Suppressor macrophage (primary cell): ENCODE measurements at places on chromosomes 13 and 19.

DNA sequence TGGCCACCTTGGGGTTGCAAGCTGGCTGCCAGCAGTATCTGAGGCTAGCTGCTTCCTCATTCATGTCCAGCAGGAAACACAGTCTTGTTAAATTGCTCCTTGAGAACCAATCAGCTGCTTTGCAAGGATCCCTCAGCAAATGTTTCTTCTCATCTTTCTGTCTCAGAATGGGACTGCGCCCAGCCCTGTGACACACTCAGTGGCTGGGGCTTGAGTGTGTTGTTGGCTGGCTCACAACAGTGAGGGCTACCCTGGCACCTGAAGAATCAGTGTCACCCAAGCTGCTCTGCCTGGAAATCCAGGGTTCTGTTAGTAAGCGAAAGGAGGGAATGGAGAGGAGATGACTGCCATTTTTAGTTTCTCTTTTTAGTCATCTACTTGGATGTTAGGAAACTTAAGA lies 317.2 kb downstream of the DCT start:
- no peak for DNase-seq

- DNase-seq: no peak
Observed at GRCh38 chr13:44340508-44340907, 33.1 kb upstream of the SERP2 start.

DNA sequence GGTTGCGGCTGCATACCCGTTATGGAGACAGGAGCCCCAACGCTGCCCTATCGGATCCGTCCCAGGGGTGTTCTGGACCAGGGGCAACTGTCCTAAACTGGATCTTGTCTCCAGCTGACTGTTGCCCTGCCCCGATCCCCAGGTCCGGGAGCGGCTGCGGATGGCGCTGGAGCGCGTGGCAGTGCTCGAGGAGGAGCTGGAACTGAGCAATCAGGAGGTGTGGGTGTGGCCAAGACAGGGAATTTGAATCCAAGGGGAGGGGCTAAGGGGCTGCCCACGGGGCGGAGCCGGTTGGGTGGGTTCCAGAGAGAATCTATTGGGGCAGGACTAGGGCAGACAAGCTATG lies 9.9 kb downstream of the PPFIA3 start:
- DNase-seq: no peak

DNA sequence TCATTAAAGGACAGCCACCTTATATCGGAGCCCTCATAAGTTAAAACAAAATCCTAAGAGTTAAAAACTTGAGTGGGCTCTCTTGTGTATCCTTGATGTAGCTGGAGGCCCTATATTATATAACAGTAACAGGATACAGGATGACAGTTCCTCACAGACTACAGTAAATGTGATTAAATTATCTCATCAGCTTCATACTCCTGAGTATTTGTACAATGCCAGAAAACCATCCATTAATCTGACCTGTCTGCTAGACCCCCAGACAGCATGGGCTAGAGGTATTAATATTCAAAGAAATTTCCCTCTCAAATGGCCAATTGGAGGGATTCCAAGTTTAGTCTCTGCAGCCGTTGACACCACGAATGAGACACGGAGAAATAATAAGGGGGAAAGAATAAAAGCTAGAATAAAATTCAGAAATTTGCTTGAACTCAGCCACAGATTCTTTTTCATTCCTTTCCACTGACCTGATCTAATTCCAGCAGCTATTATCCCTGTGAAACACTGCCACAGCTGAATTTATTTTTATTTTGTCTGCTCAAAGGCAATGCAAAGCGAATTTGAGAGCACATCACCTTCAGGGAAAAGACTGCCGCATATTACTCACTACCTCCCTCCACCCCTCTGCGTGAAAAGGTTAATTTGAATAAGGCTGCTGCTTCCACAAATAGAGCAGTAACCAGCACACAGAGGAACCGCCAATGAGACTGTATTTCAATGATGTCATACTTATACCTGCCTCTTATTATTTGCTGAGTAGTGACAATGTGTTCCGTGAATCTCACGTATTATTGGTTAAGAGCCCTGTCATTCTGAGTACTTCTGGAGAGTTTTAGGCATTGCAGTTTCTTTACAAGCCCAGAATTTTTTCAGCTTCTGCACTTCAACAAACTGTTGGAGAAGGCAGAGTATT lies 155.9 kb upstream of the KLF12 start:
- peak; percentile 44 for DNase-seq

DNA sequence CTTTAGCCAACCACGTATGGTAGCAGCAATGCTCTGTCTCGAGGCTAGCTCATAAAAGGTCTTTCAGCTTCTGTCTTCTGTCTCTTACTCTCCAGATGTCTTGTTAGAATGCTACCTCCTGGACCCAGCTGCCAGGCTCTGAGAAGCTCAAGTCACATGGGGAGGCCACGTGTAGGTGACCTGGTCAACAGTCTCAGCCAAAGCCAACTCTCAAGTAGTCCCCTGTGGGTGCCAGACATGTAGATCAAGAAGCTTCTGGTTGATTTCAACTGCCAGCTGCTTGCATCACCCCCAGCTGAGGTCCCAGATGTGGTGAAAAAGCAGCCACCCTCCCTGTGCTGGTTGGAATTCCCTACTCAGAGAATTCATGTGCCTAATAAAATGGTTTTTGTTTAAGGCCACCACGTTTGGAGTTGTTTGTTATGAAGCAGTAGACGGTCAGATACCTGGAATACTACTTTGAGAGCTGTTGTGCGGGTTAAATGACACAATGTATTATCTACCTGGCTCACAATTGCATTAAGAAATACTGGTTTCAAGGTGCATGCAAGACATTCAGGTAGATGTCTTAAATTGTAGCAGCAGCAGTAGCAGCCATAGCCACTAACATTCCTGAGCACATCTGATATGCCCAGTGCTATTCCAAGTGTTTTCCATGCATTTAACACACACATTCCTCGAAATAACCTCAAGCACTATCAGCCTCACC lies 131.0 kb upstream of the RFC3 start:
- no peak for DNase-seq

GRCh38 chr19:3632739-3633558 lies 6.4 kb upstream of the CACTIN start:
- DNase-seq: no peak

DNA sequence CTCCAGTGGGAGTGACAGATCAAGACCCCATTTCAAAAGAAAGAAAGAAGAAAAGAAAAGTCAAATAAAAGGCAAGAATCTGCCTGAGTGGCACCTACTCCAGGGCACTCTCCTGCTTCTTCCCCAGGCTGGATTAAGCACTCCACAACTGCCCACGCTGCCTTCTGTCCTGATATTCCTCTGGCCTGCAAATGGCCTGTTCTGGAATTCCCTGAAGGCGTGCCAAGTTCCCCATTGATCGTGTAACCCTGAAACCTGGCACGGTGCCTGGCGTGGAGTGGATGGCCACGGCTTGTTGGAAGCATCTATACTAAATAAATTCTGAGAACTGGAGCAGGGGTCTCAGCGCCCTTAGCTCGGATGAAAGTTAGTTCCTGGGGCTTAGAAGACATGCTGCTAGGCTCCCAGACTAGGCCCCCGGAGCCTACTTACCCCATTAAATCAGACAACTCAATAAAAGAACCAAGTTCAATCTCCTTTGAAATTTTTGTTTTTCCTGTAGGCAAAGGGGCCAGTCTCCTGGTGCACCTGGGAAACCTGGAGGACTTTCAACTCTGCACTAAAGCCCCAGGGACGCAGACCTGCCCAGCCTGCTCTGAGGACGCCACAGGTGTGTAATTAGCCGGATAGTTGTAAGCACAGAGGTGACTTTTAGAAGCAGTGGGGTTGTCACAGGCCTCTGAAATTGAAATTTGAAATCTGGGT lies 21.9 kb downstream of the ANKRD27 start:
- no peak for DNase-seq

DNA sequence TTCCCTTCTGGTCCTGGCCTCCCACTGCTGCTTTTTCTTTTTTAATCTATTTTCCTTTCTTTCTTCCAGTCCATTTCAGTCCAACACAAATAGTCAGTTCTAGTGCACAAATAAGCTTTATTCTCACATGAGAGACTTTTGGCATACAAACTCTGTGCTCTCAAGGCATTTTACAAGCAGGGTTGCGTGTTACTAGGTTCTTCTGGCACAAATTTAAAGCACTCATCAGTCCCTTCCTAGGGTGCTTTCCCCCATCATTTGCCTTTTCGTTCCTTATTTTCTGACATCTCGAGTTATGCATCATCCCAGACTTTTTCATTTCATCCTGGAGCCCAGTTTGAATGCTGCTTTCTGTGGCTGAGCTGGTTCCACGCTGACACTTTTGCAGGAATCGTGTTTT lies 29.8 kb upstream of the IL17D start:
- no peak for DNase-seq

DNA sequence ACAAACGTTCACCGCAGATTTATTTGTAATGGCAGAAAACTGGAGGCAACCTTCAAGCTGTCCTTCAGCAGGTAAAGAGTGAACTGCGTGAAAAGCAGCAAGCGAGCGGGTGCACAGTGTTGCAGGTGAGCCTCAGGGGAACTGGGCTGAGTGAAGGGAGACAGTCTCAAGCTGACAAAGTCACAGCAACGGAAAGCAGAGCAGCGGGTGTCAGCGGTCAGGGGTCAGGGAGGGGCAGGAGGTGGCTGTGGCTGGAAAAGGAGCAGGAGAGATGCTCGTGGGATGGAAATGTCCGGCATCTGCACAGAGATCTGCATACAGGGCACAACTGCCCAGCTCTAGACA lies 8.5 kb upstream of the RASA3 start:
- no peak for DNase-seq

DNA sequence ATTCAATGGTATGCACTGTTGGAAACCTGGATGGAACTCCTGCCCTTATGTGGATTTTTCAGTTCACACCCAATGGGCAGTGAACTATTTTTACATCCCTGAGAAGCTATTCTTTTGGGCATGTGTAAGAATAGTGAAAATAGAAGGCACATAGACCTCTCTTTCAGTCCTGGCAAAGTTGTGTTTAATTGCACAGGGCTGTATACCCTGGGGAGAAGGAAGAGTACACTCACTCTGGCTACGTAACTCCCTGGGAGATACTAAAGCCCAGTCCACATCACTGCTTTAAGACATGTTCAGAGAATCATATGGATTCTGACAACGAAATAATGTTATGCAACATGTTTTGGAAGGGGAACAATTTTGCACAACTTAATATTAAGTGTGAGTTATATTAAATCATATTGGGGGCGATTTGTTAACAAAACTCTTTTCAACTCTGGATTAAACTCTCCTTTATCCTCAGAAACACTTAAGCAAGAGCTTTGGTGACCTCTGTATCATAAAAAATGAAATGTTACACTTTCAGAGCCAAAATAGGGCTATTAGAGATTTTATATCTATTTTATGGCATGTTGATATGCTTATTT lies 166.1 kb downstream of the DCT start:
- DNase-seq: no peak

GRCh38 chr13:85287528-85287927 lies 511.7 kb downstream of the SLITRK6 start:
- no peak for DNase-seq

DNA sequence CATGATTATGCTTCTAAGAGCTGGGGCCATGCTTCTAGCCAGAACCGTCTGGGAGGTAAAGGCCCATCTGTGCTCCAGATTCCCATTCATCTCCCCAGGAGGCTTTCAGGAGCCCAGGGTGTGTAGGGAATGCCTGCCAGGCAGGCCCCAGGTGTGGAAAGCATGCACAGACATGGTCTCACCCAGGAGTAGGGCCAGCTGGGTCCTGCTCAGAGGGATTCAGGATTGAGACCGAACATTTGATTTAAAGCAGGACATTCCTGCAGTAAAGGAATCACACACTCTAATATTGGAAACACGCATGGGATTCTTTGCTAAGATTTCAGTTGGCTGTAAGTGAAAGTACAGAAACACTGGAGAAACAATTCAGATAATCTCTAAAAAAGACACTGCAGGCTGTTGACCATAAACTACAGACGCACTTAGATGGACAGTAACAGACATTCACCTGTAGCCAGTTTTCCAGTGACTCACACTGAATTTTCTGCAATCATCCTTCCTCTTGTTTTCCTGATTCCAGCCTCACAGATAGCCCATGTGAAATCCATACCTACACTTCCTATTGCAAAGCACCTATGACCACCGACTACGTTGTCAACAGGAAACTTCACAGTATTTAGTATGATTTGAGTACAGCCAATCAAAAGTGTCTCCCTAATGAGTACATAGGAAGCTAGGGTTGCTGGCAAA lies 257.8 kb downstream of the TBC1D4 start:
- DNase-seq: no peak

DNA sequence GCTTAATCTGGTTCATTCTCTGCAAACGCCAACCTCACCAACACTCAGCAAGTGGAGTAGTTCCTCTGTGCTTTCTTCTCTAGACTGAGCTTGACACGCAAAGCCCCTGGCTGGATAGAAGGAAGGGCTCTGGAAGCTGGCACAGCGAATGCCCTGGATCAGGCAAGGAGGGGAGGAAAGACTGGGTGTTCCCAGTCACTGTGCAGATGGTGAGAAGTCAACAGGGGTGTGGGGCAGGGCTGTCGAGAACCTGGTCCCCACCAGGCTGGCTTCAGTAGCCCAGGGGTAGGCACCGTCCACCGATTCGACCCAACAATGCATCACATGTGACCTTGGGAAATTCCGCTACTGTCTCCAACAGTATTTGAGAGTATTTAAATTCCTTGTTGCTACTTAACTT lies 65.5 kb downstream of the TSHZ3 start:
- DNase-seq: no peak

GRCh38 chr13:110485604-110486003 lies 75.9 kb downstream of the RAB20 start:
- no peak for DNase-seq

- no peak for DNase-seq
Observed at GRCh38 chr13:111247552-111247951, 72.9 kb upstream of the TEX29 start.

DNA sequence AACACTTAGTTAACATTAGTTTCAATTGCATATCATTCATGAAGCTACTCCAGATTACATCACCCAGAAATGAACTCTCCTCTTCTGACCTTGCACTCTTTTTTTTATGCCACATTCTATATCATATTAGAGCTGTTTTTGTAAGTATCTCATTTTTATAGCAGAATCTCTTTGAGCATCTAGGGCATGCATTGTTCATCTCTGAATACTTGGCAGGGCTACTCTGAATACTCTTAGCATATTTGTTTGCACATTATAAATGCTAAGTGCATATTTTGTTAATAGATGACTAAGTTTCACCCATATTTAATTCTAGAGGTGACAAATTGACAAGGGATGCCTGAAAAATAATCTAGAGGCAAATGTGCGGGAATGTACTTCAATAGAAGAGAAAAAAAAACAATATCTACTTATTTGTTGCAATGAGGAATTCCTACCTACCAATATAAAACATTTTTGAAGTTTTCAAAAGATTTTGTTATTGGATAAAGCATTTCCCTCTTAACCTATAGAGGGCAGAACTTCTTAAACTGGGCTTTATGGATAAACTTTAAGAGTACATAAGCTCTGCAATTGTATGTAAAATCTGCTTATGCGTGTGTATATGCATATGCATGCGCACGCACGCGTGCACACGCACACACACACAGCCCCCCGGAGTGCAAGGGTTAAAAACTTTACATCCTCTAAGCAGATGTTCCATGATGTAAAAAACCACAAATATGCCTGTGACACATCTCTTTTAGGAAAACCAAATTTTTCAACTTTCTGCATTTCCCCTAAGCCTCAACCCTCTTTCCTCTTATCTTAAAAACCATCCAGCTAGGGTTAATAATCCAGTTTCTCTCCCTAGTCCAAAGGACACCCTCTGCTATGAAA lies 73.0 kb upstream of the OXGR1 start:
- DNase-seq: peak; percentile 10
